ENCODE measurements at places on chromosomes 2 and 18.

- DNase-seq: no peak
Measured at GRCh38 chr2:204321027-204321800, 224.1 kb upstream of the PARD3B start.

DNA sequence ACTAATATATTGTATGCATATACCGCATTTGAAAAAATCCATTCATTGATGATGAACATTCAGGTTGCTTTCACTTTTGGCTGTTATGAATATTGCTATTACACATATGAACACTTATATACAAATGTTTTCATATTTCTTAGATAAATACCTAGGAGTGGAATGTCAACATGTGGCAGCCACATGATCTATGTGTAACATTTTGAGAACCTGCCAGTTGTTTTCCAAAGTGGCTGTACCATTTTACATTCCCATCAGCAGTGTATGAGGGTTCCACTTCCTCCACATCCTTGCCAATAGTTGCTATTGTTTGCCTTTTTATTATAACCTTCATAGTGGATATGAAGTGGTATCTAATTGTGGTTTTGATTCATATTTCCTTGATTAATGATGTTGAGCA, 40.5 kb downstream of the CCDC85A start:
- DNase-seq: no peak

DNA sequence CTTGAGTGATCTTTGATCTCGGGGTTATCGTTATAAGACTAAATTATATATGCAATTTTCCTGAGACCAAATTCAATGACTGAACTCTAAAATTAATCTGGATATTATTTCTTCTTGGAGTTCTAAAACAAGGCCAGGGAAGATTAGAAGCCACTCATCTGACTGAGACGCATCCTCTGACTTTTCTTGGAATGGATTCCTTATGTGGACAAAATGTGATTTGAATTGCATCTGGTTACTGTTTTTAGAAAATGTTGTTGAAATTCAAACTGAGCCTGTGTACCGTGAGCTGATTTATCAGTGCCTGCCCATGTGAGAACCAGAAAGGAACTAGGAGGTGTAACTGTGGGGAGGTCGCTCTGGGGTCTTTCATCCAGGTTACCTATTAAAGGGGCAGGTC, 330.8 kb downstream of the OSR1 start:
- no peak for DNase-seq

GRCh38 chr2:68931799-68932198, 20.9 kb downstream of the GKN2 start:
- DNase-seq: no peak

GRCh38 chr2:174561283-174561971, 36.2 kb downstream of the WIPF1 start:
- DNase-seq: peak; percentile 89

DNA sequence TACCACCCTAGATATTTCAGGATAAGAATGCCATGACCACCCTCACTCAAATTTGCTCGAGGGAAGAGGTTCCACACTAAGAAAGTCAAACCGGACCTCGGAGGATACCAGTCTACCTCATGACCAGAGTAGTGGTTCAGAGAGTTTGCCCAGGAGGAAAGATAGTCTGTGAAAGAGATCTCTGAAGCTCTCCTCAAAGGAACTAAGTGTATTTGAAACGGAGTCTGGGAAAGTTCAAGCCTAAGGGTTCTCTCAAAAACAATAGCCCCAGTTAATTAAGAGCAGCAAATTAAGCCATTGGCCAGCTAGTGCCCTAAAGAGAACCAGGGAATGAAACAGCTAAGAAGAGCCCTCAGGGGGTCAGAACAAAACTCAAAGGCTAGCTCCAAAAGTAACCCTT, 94.9 kb downstream of the SPHKAP start:
- DNase-seq: no peak

DNA sequence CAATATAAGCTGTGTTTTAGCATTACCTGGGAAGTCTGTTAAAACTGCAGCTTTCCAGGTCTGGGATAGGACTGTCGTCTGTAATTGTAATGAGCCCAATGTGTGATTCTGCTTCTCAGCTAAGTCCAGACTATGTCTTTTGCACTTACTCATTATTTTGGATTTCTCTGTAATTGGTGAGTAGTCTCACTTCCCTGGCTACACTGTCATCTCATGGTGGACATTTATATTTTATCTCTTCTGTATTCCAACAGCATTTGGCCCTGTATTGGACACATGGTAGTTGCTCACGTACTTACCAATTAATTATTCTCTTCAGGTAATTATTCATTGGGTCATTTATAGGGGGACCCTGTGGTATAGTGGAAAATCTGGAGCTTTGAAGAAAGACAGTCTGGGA, 28.0 kb downstream of the LHCGR start:
- DNase-seq: no peak

DNA sequence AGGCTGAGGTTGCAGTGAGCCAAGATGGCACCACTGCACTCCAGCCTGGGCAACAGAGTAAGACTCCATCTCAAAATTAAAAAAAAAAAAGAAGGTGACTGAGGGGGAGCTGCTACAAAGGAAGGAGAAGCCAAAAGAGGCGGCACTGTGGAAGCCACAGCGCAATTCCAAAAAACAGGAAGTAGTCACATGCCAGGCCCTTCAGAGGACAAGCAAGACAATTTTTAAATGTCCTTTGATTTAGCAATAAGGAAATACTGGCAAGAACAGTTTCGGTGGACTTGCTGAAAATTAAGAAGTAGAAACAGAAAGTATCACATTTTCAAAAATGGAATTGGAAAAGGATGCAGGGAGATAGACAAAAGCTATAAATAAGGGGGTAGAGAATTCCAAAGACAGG, 122.8 kb downstream of the OSBPL1A start:
- no peak for DNase-seq

DNA sequence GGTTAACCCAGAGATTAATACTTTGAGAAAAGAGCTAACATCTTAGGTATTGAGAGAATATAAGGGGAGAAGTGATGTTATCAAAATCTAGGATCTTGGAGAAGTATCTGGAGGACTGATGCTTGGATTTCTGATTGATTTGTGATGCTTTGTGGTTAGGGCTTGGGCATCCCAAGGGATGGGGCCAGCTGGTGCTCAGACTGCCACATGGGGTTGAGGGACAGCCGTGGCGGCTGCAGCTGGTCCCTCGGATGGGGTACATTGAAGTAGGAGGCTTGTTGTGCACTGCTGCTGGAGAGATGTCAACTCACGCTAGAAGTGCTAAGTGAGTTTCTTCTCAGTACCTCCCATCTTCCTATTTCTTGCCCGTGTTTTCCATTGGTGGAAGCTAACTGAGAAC, 22.4 kb downstream of the HRH4 start:
- DNase-seq: no peak

DNA sequence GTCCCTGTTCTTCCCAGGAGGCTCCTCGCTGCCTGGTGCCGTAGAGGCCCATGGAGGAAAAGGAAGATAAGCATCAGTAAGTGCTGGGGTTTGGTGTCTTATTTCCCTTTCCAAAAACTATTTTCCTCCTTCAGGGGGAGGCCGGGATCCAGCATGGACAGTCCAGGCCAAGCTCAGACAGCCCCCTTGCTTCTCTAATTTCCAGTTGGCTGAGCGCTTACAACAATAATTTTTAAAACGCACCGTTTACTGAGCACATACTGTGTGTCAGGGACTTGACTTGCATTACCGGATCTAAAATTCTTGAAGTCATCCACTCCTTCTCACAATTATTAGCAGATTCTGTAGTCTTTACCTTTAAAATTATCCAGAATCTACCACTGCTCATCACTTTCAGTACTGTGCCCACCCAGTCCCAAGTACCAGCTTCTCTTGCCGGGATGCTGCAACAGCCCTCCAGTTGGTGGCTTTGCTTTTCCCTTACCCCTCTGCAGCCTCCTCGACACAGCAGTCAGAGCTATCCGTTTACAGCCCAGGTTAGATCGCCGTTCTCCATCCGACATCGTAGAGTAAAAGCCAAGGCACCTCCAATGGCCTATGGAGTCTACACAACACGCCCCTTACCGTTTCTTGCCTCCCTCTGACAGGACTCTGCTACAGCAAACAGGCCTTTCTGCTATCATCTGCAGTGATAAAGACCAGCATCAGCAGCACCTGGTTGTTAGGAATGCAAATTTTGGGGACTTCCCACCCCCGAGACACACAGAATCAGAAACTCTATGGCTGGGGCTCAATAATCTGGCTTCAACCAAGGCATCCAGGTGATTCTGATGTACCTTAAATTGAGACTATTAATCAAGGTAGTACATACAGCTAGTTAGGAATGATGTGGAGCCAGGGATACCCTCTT, 75.2 kb upstream of the TSPYL6 start:
- no peak for DNase-seq

GRCh38 chr2:8086357-8086756, 595.5 kb upstream of the ID2 start:
- no peak for DNase-seq

- DNase-seq: no peak
Measured at GRCh38 chr2:208033701-208034502, 8.6 kb upstream of the PLEKHM3 start.

DNA sequence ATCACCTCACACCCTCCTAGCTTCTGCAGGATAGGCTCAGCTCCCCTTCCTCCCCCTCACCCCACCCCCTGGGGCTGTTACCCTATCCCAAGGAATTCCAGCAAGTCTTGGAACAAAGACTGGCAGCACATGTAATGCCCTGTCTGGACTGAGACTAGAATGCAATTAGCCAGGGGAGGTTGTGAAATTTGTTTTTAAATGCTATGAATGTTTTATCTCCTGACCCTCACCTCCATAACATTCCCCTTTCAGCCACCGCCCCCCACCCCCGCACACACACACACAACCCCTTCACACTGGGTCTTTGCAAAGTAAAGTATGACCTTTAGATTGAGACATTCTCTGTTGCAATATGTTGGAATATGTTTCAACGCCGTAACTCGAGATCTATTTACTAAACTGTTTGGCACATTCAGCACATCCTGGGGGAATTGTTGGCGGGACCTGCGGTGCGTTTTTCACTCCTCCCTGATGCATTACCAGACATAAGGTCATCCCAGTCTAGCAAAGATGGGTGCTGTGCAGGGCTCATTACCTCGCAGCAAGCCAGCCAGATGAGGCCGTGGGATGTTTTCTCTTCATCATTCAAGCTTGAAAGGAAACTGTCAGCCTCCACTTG, 290.7 kb upstream of the SLC14A2 start:
- DNase-seq: peak; percentile 68

GRCh38 chr18:36035253-36035652, 32.1 kb downstream of the RPRD1A start:
- DNase-seq: no peak

DNA sequence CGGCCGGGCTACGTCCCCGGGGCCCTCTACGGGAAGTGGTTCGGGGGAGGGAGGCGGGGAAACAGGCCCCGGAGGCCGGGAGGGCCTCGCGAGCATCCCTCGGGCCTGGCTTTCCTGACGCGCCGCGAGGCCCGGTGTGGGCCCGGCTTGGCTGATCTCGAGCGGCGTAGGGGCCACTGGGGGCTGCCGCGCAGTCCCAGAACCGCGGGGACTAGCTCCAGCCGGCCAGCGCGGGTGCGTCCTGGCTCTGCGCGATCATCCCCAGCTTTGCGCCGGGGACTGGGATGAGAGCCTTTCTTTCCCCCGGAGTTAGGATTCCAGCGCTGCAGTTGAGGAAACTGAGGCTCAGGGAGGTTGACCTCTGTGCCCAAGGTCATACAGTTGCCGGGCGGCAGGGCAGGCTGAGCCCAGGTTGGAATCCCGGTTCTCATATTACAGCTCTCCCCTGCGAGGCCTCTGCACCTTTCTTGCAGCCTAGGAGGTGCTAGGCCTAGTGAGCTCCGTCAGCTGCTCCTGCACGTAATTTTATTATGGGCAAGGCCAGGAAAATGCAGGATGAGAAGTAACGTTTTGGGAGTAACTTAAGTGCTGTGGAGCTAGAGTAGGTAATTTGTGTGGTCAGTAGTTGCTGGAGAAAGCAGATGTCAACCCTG, 501 bp downstream of the LPIN1 start:
- DNase-seq: no peak

- DNase-seq: no peak
Measured at GRCh38 chr2:200050921-200051610, 95.7 kb downstream of the MAIP1 start.

- DNase-seq: no peak
Measured at GRCh38 chr18:56884511-56884910, 233.4 kb downstream of the WDR7 start.

GRCh38 chr2:98040331-98040939, 44.7 kb upstream of the TMEM131 start:
- DNase-seq: no peak

- DNase-seq: no peak
Measured at GRCh38 chr18:59060551-59060950, 79.1 kb upstream of the SEC11C start.

- no peak for DNase-seq
Measured at GRCh38 chr2:217289907-217290280, 430.0 kb upstream of the TNP1 start.

GRCh38 chr2:24117902-24118301, 5.2 kb downstream of the PFN4 start:
- DNase-seq: no peak

DNA sequence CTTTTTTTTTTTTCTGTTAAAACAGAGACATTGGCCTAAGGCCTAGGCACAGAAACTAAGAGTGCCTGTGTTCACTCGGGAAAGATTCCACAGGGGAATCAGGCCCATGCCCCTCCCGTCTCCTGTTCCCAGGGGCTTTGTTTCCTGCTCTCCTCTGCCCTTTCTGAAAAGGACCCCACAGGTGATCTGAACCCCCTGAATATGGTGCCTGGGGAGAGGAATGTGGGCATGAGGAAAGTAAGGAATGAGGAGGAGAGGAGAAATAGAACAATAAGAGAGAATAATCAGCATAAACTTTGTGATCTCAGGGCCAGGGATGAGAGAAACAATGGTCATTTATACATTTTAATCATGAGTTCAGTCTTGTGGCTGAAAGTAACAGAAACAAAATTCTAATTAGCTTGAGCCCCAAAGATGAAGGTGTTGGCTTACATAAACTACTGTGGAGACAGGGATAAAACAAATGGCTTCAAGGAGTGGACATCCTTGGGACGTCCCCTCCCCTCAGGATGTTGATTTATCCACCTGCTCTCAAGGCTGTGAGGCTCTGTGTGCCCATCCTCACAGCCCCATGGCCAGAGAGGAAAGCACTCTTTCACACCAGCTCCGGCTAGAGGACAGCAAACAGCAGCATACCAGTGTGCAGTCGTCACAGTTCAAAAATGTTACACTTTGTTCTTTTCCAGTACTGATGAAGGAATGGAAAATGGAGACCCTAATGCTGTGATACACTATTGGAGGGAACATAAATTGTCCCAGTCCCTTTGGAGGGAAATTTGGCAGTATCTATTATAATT, 46.4 kb upstream of the MRPL33 start:
- no peak for DNase-seq

DNA sequence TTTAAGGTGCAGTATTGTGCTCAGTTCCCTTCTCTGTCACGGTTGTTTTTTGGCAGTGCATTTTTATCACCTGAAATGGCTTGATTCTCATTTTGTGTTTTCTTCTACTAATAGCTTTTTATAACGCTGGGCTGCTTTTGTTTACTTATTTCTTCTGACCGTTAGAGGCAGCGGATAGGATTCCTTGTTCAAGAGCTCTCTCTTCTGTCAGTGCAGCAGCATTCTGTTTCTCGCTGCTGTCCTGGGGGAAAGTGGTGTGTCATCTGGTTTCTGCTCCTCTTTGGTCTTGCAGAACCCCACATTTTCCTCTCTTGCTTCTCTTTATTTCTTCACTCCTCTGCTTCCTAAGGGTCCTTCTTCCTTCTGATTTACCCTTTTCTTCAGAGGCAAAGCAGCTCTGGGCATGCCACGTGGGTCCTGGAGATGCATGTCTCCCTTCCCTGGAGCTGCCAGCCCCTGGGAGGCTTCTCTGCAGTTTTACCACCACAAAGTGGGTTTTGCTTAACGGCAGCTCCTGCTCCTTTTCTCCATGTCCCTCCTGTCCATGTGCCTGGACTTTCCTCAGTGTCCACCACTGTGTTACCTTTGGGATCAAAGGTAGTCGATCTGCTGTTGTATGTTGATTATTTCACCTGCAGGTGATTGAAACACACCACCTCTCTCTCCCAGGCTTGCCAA, 47.3 kb upstream of the SNTG2 start:
- DNase-seq: no peak

All from stromal cell of bone marrow (primary cell).